ENCODE measurements at places on chromosomes 16 and 17.

- H3K27me3 ChIP-seq: peaks cover 2% of the 10 kb centered on the region
- H3K4me1 ChIP-seq: peaks cover 3% of the 10 kb centered on the region
- H3K4me3 ChIP-seq: no peak overlapping the region
These were observed 29.0 kb upstream of the KRT17 start for GRCh38 chr17:41653421-41653820.

DNA sequence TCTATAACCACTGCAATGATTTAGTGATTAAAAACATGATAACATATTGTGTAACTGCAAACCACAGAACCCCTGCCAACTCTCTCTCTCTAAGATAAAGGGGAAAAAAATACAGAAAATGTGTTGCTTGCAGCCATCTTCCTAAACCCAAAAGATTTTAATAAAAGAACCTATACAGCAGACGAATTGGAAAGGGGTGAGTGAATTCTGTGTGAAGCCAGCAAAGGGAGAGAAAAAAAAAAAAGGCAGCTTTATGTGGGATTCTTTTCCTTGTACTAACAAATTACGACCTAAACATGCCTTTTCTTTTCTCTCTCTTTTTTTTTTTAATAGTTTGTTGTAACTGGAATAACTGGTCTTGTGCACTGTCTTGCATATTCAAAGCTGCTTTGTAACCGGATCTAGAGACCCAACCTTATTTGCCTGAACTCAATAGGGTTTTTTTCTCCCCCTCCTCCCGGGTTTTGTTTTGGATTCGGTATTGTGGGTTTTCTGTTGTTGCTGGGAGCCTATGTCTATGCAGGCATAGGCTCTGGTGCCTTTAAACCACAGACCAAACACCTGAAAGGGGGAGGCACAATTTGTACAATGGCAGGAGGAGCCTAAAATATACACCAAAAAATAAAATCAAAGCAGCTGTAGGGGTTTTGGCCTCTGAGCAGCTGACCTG lies 7.0 kb upstream of the ZFHX3 start:
- peaks cover 41% of the 10 kb centered on the region for H3K27me3 ChIP-seq
- no peaks in the 10 kb centered on the region for H3K36me3 ChIP-seq
- H3K4me3 ChIP-seq: no peak overlapping the region
- peaks cover 21% of the 10 kb centered on the region for H3K4me1 ChIP-seq

DNA sequence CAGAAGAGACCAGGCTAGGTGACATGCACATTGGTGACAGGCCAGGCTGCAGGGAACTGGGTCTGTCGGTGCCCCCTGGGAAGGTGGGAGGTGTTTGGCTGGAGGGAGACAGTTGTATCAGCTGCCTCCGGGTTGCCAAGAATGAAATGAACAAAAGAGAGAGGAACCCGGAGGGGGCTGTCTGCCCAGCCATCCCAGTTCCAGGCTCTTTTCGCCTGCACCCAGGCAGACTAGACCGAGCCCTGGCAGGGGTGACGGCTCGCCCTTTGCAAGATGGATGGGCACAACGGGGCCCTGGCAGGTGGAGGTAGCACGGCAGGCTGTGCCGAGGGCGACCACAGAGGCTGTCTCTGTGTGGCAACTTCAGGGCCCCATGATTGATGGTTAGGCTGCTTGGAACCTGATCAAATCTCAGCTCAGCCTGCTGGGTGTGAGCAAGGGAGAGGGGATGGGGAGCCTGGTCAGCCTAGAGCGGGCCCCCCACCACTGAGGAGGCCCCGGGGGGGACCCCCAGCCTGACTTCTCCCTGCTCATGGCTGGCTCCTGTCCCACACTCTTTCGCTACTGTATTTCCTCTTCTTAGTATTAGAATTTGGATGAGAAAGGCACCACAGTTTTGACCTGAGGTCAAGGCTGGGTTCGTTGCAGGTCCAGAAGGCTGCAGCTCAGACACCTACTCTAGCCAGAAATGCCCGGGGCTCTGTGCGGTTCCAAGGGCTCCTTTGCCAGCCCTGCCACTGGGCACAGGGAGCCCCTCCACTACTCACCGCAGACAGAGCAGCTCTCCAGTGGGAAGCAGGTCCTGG lies 118.9 kb upstream of the CHMP6 start:
- peaks cover 35% of the 10 kb centered on the region for H3K36me3 ChIP-seq
- no peak overlapping the region for H3K4me3 ChIP-seq
- DNase-seq: no peak
- peaks cover 78% of the 10 kb centered on the region for H3K4me1 ChIP-seq
- no peak overlapping the region for H3K27ac ChIP-seq

DNA sequence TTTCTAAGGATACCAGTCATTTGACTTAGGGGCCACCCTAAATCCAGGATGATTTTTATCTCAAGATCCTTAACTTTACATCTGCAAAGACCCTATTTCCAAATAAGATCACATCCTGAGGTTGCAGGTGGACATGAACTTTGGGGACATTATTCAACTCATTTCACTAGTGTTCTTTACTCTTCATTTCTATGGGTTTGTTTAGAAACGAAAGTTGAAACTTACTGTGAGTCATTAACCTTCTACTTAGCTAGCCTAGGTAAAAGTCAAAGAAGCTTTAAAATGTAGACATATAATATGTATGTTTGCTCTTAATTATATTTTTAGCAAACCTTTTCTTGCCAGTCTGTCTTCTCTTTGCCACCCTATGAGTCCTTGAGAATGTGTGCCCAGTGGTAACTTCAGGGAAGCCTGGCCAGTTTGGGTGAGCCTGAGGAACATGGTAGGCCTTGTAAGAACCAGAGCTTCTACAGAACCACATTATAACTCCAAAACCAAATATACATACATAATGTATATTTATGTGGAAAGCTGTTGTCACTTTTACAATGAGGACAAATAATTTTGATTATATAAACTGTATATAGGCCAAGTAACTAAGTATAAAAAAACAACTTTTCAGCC lies 38.4 kb downstream of the BPTF start:
- peaks cover 66% of the 10 kb centered on the region for H3K4me1 ChIP-seq
- H3K27ac ChIP-seq: peak overlapping the region; percentile 81
- no peak overlapping the region for H3K4me3 ChIP-seq
- DNase-seq: no peak
- no peaks in the 10 kb centered on the region for H3K27me3 ChIP-seq

DNA sequence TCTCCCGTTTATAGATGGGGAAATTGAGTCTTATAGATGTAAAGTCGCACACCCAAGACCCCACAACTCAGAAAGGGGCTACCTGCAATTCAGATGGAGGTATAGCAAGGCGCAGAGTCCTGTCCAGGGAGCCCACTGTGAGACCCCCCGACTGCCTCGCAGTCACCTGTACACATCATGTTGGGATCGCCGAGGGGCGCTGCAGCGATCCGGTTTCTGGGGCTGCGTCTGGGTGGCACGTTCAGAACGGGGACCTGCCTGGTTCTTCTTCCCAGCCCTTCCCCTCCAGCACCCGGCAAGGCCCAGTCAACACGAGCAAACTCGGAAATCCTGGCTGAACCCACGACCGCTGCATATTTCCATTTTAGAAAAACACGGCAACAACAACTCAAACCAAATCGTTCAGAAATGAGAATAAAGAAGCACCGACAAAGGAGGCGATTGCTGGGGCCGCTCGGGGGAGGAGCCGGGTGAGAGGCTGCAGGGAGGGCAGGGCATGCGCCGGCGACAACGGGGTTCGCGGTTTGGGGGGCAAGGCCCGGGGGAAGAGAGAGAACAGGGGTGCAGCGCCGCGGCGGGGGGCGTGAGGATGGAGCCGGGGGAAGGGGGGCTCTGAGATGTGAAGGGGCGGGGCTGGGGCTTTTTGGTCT lies 643 bp downstream of the HSDL1 start:
- no peaks in the 10 kb centered on the region for H3K36me3 ChIP-seq
- peaks cover 3% of the 10 kb centered on the region for H3K27me3 ChIP-seq
- DNase-seq: peak; percentile 52
- peak overlapping the region; percentile 86 for H3K27ac ChIP-seq

- DNase-seq: no peak
- H3K4me1 ChIP-seq: no peaks in the 10 kb centered on the region
- H3K4me3 ChIP-seq: no peak overlapping the region
- no peaks in the 10 kb centered on the region for H3K36me3 ChIP-seq
- no peak overlapping the region for H3K27ac ChIP-seq
These were observed 1.7 kb upstream of the CDH11 start for GRCh38 chr16:65123396-65124211.

DNA sequence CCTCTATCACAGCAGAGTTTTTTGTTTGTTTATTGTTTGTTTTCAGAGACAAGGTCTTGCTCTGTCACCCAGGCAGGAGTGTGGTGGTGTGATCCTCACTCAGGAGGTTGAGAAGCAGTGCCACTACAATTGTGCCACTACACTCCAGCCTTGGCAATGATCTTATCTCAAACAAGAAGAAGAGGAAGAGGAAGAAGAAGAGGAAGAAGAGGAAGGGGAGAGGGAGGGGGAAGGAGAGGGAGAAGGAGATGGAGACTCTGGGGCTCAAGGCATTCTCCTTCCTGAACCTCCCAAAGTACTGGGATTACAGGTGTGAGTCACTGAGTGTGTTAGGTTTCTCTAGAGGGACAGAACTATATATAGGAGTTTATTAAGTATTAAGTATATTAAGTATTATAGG lies 17.1 kb upstream of the C17orf58 start:
- H3K27me3 ChIP-seq: peaks cover 1% of the 10 kb centered on the region
- no peaks in the 10 kb centered on the region for H3K36me3 ChIP-seq
- peaks cover 5% of the 10 kb centered on the region for H3K4me1 ChIP-seq
- no peak for DNase-seq
